PC-9 (cell line): ENCODE measurements at places on chromosomes 7 and 10. TPM values are rescaled to one million over a fixed set of nuclear protein-coding genes. Genes with fewer than 3 reads are reported as not detected.

- DNase-seq, result peak; percentile 22
Measured at GRCh38 chr7:142811154-142811737, 40.5 kb downstream of the PRSS2 start.

GRCh38 chr7:73623798-73624668 is at the start of gene MLXIPL:
MLXIPL (minus strand) TSS chr7:73624522; CDS start chr7:73624492, 30 bp downstream.
- peak; percentile 70 for DNase-seq

DNA sequence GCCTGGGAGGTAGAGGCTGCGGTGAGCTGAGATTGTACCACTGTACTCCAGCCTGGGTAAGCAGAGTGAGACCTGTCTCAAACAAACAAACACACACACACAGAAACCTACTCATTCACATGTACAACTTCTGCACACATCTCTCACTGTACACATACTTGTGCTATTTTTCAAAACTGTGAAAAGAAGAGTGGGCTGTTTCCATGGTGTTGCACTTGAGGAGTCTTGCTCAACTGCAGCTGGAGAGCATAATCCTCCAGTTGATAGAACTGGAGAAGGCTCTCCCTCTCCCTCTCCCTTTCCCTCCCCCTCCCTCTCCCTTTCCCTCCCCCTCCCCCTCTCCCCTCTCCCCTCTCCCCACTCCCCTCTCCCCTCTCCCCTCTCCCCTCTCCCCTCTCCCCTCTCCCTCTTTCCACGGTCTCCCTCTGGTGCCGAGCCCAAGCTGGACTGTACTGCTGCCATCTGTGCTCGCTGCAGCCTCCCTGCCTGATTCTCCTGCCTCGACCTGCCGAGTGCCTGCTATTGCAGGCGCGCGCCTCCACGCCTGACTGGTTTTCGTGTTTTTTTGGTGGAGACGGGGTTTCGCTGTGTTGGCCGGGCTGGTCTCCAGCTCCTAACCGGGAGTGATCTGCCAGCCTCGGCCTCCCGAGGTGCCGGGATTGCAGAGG is 43.7 kb upstream of the DLD start:
- no peak for DNase-seq

- no peak for DNase-seq
Measured at GRCh38 chr7:121337398-121337797, 8.6 kb downstream of the WNT16 start.

PON3 gene
- 0.85 and 1.5 TPM in 2 replicates for total RNA-seq
